ENCODE measurements at places on chromosomes 2 and 18. TPM values are rescaled to one million over a fixed set of nuclear protein-coding genes. Genes with fewer than 3 reads are reported as not detected.

- peak; percentile 54 for ATAC-seq
Measured at GRCh38 chr2:3377279-3377611, 373 bp downstream of the EIPR1 start.

DNA sequence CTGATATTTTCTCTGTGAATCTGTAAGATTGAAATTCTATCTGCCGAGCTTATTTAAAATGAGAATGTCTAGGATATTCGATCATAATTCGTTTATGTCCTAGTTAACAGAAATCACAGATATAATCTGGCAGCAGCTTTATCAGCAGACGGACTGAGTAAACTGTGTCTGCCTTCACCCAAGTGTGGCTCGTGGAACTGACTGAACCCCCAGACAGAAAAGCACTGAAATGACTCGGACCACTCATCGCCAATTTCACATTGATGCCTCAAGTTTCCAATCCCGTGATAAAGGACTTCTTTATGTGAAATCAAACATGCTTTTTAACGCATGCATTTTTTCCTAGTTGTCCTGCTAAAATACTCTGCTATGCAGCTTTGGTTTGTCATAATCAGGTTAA lies 15.9 kb downstream of the TNFRSF11A start:
- no peak for ATAC-seq

KCNK3 gene
- total RNA-seq, result not detected

- peak; percentile 93 for ATAC-seq
Measured at GRCh38 chr2:203446071-203446481, 89.0 kb downstream of the RAPH1 start.

DNA sequence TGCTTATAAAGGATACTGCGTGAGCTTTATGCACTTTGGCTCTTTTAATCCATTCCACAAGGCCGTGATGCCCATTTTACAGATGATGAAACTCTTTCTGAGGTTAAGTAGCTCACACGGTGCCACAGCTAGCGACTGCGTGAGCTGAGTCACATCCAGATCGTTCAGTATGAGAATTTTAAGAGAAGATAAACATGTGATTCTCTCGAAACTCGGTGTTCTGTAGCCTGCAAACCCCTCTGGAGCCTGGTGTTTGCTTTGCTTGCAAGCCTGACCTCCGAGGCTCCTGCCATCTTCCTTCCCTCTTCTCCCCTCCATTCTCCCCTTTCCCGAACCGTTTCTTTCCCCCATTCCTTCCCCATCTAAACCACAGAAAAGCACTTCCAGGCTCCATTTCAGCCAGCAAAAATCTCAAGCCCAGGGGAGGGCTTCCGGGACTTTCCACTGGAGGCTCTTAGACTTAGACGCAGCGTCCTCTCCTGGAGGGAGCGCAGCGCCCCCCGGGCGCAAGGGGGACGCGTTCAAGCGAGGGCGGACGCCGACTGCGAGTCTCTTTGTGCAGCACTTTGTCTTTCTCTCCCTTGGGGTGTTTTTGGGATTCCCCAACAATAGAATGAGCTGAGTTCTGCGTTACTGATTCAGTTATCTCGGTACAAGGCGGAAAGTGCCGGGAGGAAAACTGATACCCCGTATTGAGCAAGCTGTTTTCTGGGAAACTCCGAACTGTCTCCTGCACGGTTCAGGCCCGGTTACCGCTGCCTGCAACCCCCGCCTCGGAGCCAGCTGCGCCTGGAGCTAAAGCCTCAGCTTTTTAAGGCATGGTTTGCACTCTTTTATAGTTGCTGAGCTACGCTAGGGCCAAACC lies 38.0 kb downstream of the CYP1B1 start:
- ATAC-seq, result peak; percentile 92

SEPTIN2 gene
- total RNA-seq, result 180 TPM

ZNF519 gene
- 17.4 TPM for total RNA-seq

CRYGD gene
- not detected for total RNA-seq

UNC50 gene
- total RNA-seq, result 26.0 TPM

CYP26B1 gene
- total RNA-seq, result not detected

DNA sequence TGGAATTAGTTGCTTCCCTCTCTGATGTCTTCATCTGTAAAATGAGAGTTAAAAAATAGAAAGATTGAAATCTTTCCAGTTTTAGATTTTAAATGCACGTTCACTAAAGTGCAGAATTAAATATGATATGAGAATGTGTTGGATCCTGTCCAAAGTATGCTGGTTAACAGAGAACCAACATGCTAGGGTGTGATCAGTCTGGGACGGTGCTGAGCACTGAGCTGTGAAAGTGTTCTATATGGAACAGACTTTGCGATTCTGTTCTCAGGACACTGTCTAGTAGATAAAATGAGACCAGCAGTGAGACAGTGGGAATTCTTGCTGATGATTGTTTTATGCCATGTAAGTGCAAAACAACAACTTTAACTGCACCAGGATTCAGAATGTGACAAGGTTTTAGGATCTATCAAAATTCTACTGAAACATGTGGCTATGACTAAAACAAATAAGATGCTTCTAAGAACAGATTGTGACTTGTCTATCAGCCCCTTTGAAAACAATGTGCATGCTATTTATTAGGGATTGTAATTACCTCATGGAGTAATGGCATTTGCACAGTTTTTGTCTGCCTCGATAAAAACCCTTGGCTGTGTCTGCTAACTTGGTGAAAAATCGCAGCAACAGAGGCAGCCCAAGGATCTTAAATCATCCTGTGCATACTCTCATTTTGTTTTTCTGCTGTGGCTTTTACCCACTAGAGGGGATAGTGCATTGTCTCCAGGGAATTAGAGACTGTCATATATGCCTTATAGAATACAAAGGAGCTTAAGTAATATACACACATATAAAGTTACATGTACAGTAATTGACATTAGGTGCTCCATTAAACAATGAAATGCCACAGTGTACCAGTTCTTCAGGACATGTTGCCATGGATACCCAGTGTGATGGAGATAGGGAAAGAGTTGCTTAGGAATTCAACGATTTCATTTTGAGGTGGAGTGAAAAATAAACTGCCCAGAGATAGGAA lies 55.1 kb downstream of the MAP3K20 start:
- no peak for ATAC-seq

- ATAC-seq, result no peak
Measured at GRCh38 chr2:129744649-129745048, 234.8 kb upstream of the RAB6C start.

DNA sequence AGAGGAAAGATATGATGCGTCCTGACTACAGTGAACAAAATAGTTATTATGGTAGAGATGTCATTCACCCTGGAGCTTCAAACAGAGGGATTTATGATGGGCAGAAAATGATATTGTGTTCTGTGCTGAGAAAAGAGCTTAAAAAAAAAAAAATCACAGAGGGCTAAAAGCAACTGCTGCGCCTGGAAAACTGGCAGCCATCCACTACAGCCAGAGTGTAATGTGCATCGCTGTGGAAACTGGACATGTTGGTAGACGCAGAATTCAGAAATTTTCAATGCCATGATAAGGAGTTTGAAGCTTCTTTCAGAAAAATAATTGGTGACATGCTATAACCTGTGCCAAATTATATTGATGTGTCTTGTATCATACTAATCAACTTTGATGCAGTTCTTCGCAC lies 122.9 kb upstream of the SOX11 start:
- no peak for ATAC-seq

DNA sequence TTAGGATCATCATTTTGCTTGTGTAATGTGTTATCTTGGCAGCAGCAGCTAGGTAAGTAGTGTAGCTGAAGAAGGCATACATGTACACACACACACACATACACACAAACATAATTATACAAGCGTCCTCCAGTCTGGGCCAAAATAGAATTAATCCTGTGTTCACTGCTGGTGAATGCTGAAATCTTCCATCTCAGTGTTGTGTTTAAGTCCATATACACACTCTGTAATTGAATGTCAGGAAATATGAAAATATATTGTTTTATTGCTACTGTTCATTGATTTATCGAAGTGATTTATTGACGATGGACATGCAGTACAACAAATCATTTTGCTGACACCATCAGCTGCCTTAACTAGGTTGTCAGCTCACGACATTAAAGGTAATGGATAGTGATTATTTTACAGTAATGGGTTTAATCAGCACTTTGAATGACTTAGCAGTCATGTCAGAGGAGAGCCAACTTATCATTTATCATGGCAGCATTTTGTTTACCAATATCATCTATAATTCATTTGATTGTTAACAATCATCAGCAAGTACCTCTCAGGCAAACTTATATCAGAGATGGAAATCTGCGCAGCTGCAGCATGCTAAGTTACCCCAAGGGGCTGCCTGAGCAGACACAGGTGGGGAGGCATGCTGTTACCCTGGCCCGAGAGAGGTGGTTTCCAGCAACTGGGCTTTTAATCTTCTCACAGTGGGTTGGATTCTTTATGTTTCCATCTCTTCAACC lies 83.7 kb upstream of the FSHR start:
- ATAC-seq, result no peak

INHBB gene
- not detected for total RNA-seq

Measured in activated T-helper 17 cell treated with anti-CD3 and anti-CD28 coated beads, Interleukin-2, amount 50 U/mL, for 72 hours (primary cell).